ENCODE measurements at places on chromosomes 2 and 18.
A peak's percentile ranks its signal among the peaks of the same experiment; 100 is the strongest.

DNA sequence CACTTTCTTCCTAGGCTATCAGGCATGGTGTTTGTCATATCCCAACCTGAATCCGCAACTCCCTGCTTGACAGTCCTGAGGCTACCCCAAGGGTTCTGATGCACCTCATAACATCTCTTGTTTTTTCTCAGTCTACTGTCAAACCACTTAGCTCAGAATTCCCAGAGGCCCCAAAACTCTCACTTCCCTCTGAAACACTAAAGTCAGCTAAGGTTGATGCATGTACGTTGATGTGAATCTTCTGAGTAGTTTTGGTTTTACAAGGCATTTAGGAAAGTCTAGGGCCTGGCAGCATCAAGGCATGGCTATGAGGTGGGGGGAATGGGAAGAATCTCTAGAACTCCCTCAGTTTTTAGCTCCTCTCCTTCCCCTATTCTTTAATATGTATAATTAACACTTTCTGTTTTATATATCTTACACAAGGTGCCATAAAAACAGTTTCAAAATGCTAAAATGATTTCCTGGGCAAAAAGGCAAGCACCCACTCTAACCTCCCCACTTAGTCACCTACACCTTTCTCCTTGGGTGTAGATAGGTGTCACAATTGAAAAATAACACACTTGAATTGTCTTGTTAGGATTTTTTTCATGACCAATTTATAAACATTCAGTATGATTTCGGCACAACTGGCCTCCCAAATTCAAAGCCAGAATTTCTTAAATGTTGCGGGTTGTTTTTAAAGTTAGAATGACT lies 71.4 kb upstream of the TANK start:
- DNase-seq, result no peak

DNA sequence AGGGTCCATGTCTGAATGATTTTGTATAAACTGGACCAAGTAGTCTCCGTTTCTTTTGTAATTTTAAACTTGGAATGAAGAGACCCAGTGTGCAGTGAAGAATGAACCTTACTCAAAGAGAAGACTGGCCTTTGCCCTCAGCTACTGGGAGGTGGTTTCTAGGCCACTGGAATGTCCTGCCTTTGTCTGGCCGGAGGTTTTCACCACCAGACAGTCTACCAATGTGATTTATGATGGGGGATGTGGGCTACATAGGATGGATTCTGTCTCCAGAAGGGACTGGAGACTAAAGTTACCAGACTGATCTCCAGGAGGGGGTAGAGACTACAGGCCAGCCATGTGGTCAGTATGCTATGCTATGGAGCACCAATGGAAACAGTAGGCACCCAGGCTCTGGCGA lies 42.8 kb upstream of the RAB31 start:
- no peak for DNase-seq

DNA sequence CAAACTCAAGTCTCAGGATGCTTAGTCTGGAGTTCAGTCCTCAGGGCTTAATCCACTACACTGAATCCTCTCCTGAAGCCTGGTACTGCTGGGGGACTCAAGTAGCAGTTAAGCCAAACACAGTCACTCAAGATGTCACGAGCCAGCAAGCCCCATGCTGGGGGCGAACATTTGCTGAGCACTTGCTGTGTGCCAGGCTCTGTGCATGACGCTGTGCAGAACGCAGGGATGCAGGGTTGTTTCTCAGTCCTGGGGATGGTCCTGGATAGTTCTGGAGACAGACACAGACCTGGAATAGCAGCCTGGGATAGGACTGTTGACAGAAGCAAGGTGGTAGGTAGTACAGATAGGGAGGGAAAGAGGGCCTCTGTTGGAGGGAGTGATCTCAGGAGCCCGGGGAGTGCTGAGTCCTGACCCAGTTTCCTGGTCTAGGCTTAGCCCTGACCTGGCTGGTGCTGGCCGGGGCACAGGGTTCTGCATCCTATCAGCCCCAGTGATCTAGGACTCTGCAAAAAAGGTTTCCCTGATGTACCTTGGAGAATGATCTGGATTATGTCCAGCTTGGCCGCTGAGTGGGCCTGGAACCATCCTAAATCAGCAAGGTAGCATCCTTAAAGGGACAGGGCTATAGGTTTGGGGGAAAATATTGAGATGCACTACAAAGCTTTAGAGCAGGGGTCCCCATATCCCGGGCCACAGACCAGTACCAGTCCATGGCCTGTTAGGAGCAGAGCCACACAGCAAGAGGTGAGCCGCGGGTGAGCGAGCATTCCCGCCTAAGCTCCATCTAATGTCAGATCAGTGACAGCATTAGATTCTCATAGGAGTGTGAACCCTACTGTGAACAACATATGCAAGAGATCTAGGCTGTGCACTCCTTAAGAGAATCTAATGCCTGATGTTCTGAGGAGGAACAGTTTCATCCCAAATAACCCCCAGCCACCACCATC lies 54.7 kb upstream of the OTOF start:
- DNase-seq, result no peak

GRCh38 chr2:44957656-44958327 lies 16.3 kb downstream of the SIX3 start:
- no peak for DNase-seq

- no peak for DNase-seq
Observed at GRCh38 chr18:26717123-26717719, 148.3 kb downstream of the AQP4 start.

DNA sequence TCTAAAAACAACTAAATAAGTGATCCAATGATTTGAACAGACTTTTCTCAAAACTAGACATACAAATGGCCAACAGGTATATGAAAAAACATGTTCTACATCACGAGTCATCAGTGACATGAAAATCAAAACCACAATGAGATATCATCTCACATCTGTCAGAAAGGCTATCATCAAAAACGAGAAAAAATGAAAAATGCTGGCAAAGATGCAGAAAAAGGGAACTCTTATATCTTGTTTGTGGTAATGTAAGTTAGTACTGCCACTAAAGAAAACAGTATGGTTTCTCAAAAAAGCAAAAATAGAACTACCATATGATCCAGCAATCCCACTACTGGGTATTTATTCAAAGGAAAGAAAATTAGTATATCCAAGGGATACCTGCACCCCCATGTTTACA lies 255.3 kb upstream of the FBXO11 start:
- DNase-seq, result no peak

DNA sequence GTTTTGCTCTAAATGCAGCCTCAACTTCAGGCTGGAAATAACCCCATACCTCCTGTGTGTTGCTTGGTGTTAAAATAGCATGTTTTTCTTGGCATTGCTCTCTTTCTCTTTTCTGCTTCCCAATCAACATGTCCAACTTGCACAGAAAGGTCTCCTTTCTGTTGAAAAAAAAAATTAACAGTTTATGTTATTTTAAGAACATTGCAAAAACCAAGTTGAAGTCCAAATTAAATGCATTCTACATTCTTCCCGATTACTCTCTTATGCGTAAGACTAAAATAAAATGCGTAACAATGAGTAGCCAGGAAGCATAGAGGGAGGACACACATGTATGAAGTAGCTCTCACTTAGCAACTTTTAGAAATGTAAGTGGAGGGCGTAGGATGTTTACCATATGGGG lies 1406.1 kb upstream of the NXPH2 start:
- DNase-seq, result no peak

- no peak for DNase-seq
Observed at GRCh38 chr2:135664623-135665068, 77.0 kb upstream of the UBXN4 start.

DNA sequence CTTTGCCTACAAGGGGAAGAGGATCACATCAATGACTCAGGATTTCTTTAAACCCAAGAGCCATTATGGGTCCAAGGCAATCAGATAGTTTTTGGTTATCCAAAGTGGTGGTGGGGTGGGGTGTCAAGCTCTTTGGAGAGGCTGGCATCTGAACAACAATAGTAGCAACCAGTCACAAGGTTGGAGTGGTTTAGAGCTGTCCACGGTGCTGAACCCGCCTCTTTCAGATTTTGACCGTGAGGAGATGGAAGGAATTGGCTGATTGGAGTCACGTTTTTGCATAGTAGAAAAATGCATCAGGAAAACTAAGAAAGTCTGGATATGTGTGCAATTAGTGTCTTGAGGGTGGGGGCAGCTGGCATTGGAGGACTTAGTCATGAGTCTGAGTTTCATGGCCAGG lies 159.9 kb downstream of the LOXHD1 start:
- DNase-seq, result peak; percentile 15

DNA sequence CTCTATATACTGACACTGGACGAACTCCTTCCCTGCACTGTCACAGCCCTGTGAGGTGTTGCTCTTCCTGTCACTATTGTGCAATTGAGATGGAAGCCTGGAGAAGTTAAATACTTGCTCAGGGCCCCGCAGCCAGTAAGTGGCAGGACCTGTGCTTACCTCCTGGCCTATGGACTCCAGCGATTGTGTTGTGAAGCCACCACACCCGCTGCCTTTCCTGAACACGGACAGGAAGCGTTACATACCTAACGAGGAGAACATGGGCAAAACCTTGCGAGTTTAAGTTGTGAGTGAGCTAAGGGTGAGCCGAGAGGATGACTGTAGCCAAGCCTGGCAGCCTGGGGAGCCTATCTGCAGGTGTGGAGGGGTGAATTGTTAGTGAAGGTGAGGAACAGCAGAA lies 26.1 kb downstream of the RAB31 start:
- DNase-seq, result no peak

DNA sequence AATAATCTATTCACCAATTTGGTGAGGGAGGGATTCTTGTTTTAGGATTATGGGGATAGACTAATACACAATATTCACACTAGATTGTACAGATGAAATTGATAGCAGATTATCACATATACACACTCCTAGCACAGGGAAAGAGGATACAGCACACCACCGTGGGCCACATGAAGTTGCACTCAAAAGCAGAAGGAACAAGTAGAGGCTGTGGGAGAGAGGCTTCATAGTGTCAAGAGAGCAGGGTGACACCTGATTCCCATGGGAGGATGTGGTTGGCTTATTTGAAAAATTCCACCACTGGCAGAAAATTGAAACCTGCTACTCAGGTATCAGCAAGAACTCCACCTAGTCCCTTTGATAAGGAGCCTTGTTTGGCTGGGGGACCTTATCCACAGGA lies 395.6 kb downstream of the SPAG16 start:
- no peak for DNase-seq

GRCh38 chr2:232925153-232925820 lies 55.2 kb downstream of the SNORC start:
- no peak for DNase-seq

- no peak for DNase-seq
Observed at GRCh38 chr2:66170744-66171330, 264.1 kb upstream of the MEIS1 start.

GRCh38 chr2:165796129-165796528 lies 2.1 kb upstream of the GALNT3 start:
- no peak for DNase-seq

DNA sequence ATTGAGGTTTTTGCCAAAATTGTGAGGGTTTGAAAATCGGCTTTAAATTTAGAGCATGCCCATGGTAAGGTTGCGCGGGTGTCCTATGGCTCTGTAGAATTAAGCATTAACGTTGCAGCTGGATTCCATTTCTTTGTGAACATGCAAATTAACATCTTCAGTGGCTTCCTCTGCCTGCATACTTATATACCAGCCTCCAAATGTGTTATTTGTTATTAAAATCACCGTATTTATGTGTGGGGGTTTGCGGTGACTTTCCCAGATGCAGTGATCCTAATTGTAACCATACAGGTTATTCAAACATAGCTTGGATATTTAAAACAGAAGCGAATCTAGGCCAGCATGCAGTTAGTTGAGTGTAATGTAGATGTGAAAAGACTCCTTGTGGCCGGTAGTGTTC lies 80.2 kb downstream of the TGOLN2 start:
- no peak for DNase-seq

GRCh38 chr2:12549641-12550040 lies 167.1 kb upstream of the TRIB2 start:
- no peak for DNase-seq

DNA sequence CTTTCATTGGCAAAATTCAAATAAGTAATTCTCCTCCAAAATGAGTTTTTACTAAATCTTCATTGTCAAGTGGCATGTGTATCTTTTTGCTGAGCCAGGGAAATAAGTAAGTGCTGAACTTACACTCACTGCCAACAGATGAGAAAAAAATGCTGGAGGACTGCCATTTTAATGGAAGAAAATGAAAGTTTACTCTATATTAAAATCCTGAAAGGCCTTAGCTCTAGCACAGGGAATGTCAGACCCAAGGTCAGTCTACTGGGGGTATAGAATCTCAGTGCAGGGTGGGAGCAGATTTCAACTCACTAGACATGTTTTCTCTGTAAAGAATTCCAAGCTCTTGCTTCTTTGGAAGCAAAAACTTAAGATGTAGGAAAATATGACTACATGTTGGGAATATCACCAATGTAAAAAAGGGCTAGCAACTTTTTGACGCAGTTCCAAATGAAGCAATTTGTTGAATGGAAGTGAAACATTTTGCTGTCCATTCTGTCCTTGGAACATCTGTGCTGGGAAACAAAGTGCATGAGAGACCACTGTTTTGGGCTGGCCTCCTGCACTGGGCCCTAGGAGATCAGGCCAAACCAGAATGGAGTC lies 127.0 kb downstream of the ST6GAL2 start:
- no peak for DNase-seq

- peak; percentile 33 for DNase-seq
Observed at GRCh38 chr2:10412380-10412779, 35.7 kb downstream of the ODC1 start.

DNA sequence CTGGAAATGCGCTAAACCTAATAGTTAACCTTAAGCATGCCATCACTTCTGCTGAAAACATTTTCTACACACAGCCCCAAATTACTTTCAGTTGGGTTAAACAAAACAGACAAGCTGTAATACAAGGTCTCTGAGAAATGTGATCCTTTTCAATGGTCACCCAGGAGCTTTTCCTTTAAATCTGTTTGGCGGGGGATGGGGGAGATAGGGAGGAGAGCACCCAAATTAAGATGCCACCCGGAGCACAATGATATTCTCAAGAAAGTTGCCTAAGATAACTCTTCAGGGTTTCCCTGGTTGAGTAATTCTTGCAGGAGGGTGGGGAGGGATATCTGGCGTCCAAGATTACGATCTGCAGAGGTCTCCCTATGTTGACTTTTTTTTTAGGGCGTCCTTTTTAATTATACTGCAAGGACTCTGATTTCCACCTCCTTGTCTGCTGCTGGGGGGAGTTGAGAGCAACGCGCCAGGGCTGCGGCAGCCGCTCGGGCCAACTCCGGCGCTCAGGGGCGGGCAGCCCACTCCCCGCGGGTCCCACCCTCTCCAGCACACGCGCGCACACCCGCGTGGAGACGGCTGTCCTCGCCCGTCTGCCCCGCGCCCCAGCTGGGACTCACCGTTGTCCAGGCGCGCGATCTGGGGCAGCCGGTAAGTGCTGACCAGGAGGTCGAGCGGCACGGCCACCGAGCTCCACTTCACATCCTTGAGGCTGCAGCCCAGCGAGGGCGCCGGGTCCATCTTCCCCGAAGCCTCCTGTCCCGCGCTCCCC lies 807 bp downstream of the GAREM1 start:
- peak; percentile 5 for DNase-seq

GRCh38 chr2:233464531-233465240 lies 101.9 kb downstream of the USP40 start:
- no peak for DNase-seq

DNA sequence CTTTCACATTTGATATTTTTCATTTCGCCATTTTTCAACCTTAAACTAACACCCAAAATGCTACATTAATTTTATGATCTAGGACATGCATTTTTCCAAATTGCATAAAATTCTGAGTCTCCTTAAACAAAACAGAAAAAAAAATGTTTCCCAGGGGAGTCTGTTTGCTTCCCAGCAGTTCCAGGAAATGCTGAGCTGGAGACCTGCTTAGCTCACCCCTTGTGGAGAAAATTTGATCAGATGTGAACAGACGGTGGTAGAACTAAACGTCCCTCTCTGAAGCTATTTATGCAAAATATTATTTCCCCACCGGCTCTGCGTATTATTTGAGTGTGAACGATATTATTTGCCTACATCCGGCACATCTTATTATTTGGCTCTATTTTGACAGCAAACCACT lies 74.9 kb upstream of the AGAP1 start:
- DNase-seq, result no peak
